ENCODE measurements at places on chromosomes 16 and 17. TPM values are rescaled to one million over a fixed set of nuclear protein-coding genes. Genes with fewer than 3 reads are reported as not detected.

- DNase-seq: no peak
Measured at GRCh38 chr16:68247400-68247799, 2.2 kb downstream of the PLA2G15 start.

GRCh38 chr17:66461343-66461995 is 159.1 kb downstream of the PRKCA start:
- DNase-seq: no peak

DNA sequence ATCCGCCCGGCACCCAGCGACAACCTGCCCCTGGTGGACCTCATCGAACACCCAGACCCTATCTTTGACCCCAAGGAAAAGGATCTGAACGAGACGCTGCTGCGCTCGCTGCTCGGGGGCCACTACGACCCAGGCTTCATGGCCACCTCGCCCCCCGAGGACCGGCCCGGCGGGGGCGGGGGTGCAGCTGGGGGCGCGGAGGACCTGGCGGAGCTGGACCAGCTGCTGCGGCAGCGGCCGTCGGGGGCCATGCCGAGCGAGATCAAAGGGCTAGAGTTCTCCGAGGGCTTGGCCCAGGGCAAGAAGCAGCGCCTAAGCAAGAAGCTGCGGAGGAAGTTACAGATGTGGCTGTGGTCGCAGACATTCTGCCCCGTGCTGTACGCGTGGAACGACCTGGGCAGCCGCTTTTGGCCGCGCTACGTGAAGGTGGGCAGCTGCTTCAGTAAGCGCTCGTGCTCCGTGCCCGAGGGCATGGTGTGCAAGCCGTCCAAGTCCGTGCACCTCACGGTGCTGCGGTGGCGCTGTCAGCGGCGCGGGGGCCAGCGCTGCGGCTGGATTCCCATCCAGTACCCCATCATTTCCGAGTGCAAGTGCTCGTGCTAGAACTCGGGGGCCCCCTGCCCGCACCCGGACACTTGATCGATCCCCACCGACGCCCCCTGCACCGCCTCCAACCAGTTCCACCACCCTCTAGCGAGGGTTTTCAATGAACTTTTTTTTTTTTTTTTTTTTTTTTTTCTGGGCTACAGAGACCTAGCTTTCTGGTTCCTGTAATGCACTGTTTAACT is 1.0 kb downstream of the NOG start:
- DNase-seq: no peak

TEKT1 gene
- polyA plus RNA-seq: not detected
